ENCODE measurements at places on chromosomes 5 and 9.

DNA sequence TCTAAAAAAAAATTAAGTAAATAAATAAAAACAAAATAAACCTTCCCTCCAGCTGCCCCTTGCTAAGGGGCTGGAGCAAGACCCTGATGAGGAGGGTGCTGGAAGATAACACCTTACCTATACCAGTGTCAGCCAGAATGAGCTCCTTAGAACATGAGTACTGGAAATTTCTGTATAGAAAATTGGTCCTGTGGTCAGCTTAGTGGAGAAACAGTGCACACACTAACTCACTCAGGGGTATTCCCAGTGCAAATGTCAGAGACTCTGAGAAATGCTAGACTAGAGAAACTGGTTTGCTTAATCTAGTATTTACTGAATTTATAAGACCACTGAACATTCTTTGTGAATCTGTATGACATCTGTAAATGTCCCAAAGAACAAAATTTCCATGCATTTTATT, 62.1 kb upstream of the CTXN3 start:
- DNase-seq = no peak

DNA sequence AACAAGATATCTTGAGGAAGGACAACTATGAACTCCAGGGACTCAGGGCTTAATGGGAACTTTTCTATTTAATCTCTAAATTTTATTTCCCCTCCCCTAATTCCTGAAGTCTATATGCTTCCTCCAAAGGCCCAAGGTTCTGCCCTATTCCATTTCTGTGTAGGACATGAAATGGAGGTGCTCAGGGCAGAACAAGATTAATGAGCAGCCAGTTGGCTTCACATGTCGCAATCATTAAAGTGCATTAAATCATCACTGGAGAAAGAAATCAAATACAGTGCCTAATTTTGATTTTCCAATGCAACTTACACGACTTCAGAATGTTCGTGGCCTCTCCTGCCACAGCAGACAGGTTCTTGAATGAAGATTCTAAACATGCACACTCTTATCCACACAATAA, 862.1 kb downstream of the PTPRD start:
- DNase-seq = no peak

- DNase-seq = no peak
These were observed 38.6 kb downstream of the SAXO1 start for GRCh38 chr9:18994263-18994916.

- DNase-seq = no peak
These were observed 78.8 kb downstream of the SLC1A1 start for GRCh38 chr9:4569101-4569500.

- DNase-seq = no peak
These were observed 801.2 kb downstream of the MAT2B start for GRCh38 chr5:164306662-164307061.

- DNase-seq = no peak
These were observed 179.0 kb upstream of the PPP1R26 start for GRCh38 chr9:135300346-135301141.

DNA sequence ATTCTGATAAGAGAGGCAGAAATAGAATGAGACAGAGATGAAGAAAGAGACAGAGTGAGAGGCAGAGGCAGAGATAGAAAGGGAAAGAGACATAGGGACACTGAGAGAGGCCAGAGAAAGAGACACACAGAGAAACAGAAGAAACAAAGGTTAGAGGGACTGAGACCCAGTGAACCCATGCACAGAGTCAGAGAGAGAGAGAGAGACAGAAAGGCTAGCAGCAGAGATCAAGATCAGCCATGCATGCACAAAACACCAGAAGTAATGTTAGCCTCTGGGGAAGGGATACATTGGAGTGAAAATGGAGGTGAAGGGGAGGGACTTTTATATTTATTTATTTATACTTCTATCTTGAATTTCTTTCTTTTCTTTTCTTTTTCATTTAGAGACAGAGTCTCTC, 14.1 kb upstream of the SPARC start:
- no peak for DNase-seq

GRCh38 chr9:123269281-123269680, 895 bp upstream of the STRBP start:
- no peak for DNase-seq

- DNase-seq = no peak
These were observed 36.4 kb downstream of the GARNL3 start for GRCh38 chr9:127300886-127301447.

- DNase-seq = peak; percentile 44
These were observed 2.9 kb downstream of the NR4A3 start for GRCh38 chr9:99824378-99825171.

DNA sequence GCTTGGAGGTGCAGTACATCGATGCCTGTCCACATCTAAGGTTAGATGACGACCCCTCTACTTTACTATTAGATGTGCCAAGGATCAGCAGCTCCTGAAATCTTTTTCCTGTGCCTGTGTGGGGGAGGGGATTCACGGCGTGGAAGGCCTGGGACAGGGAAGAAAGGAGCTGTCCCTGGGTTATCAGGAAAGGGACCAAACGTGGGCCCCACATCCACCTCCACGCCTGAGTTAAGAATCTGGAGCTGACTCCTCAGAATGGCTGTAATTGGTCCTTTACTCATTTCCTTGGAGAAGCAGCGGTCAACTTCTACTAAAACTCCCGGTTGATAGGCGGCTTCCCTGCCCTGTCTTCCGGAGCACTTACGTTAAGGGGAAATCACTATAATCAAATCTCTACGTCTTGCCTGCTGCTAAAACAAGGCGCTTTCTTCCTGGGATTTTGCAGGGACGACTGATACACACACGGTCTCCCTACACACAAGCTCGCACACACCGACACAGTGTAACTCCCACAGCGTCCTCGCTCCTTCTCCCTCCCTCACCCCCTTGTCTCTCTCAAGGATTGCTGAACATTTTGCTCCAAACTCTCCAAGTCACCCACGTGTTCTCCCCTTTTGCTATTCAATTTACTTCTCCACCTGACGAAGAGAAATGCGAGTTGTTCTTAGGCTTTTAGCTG, 1.4 kb downstream of the PDE4D start:
- DNase-seq = no peak

- DNase-seq = no peak
These were observed 512.2 kb upstream of the ZNF462 start for GRCh38 chr9:106350777-106351176.

- no peak for DNase-seq
These were observed 15.8 kb upstream of the PSAT1 start for GRCh38 chr9:78280982-78281668.

DNA sequence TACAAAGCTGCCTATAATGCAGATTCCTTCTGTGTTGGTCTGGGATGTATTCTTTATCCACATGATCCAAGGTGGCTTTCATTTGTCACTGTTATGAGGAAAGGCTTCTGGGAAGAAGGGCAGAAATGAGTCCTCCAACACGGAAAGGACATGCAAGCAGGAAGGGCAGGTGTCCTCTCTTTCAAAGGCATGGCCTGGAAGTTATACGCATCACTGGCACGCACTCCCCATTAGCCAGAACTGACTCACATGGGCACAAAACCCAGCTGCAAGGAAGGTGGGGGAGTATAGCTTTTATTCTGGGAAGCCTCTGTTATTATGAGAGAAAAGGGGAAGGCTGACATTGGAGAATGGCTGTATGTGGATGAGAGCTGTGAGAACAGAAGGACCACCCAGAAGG, 141.3 kb upstream of the ZNF618 start:
- DNase-seq = no peak

- no peak for DNase-seq
These were observed 42.8 kb downstream of the MCCC2 start for GRCh38 chr5:71629950-71630349.

DNA sequence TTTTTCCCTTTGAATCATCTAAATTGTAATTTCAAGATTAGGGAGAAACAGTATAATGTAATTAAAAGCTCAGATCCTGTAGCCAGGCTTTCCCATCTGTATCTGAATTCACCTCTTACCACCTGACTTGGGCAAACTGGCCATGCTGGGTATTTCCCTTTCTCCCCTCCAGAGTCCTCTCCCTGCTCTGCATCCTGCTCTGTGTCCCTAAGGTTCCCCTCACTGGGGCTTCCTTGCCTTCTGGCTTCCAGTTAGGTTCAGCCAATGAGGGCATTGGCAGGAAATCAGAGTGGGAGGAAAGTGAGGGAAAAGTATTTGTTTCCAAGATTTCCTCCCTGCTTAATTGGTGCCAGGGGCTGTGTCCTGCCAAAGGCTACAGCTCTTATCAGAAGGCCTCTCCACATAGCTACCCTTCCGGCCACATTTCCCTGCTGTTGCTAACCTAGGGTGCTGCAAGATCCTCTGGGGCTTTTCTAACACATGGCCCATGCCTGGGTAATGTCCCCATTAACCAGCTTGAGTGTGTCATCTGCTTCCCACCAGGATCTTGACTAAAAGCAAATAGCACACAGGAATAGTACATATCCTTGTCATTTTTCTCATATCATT, 51.0 kb upstream of the MPDZ start:
- no peak for DNase-seq

GRCh38 chr5:60638300-60638699, 61.7 kb downstream of the DEPDC1B start:
- no peak for DNase-seq

DNA sequence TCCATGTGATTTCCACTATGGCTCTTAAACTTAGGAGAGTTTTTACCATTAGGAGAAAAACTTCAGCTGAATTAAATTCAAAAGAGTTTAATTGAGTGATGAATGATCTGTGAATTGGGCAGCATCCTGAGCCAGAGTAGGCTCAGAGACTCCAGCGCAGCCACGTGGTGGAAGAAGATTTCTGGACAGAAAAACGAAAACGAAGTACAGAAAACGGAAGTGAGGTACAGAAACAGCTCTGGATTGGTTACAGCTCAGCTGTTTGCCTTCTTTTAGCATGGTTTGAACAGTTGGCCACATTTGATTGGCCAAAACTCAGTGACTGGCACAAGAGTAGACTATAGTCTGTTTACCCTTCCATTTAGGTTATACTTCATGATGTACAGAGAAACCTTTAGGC, 69.2 kb upstream of the PLPP1 start:
- no peak for DNase-seq

DNA sequence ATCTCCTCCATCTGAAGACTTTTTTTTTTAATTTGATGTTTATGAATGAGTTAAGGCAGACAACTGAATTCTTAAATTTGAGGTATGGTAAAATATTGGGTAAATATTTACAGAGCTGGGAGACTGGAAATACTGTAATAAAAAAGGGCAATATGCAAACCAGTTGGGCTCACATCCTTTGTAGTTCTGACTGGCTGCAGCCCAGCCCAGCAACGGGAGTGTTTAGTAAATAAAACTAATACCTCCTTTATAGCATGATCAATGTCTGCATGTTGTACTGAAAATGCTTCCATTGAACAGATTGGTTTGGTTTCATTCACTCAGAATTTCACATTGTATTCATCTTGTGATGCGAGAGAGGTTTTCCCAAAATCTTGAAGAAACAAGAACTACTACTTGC, 365.0 kb downstream of the DMRT2 start:
- DNase-seq = no peak

DNA sequence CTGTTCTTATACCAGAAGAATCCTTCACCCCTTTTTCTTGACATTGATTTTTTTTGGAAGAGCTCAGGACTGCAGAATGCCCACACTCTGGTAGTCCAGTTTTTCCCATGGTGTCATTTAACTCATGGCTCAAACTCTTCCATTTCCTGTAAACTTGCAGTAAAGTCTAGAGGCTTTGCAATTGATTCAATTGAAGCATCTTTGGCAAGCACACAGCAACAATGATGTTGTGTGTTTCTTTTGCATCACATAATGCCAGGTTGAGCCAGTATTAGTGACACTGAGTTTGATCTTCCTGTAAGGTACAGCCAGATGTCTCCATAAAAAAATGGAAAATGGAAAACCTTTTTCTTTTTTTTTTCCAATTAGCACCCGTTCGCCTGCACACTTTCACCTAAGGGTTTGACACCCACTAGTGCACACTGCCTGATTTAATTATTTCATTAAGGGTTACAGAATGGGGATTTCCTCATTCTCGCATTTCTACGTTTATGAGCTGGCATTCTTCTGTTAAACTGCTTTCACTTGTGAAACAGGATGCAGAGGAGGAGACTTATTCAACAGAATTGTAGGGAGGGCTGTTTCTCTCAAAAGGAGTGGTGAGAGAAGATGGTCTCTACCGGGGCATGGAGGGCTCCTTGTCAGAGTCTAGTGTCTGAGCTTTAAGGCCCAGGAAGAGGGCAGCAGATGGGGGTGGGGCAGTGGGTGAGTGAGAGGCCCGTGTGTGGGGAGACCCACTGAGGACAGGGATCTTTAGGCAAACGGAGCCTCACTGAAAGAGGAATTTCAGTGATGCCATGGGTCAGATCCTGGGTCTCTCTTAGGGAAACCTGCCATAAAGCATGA, 2.2 kb upstream of the S1PR3 start:
- no peak for DNase-seq

DNA sequence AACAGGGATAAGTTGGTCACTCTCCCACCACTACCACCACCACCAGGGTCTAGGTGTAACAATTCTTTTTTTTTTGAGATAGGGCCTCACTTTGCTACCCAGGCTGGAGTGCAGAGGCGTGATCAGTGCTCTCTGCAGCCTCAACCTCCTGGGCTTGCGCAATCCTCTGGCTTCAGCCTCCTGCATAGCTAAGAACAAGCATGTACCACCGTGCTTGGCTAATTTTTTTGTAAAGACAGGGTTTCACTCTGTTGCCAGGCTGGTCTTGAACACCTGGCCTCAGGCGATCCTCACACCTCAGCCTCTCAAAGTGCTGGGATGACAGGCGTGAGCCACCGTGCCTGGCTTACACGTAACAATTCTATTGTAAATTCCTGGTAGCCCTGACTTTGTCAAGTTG, 27.5 kb downstream of the CORO2A start:
- no peak for DNase-seq

DNA sequence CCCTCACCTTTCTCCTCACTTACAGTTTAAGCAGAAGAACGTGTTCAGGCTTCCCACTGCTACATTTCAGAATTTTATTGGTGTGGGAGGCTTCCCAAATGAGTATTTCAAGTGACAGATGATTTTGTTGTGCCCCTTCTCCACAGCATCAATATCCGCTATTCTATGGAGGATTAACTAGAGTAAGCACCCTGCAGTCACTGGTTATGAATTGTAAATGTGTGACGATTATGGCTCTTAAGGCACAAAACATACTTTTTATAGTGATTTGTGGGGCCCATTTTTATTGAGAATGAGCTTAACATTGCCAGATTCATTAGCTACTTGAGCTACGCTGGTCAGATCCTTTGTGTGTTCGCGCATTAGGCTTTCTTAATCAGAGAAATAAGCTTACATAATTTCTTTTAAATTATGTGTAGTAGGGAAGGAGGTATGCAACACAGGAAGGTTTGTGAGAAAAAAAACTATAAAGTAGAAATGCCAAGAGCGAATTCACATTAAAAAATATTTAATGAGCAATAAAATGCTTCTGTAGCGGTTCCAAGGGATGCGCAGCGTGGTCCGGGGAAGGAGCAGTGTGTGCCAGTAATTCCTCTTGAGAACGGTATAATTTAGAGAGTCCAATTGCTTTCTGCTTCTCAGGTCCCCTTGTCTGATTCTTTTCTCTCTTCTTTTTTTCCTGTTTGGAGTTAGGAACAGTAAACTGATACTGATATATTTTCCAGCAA, 2380.4 kb downstream of the MAT2B start:
- DNase-seq = no peak
